ENCODE measurements at places on chromosomes 3 and 15.

GRCh38 chr3:24145481-24145880, 200.4 kb downstream of the NR1D2 start:
- no peak for DNase-seq

- no peak for DNase-seq
Observed at GRCh38 chr3:14570089-14570488, 29.9 kb upstream of the GRIP2 start.

DNA sequence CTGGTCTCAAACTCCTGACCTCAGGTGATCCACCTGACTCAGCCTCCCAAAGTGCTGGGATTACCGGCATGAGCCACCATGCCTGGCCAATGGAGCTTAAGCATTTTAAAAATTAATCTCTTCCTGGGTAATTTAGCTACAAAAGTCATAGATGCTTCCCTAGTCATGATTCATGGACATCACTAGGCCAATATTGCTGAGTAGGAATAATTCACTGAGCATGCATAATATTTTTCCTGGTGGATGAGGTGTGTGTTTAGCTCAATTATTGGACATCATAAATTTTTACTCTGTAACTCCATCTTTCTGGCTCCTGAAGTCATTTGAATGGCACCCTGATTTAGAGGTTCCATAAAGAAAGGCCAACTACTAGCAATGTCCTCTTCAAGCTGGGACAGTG, 512.9 kb upstream of the AGTR1 start:
- DNase-seq: no peak

DNA sequence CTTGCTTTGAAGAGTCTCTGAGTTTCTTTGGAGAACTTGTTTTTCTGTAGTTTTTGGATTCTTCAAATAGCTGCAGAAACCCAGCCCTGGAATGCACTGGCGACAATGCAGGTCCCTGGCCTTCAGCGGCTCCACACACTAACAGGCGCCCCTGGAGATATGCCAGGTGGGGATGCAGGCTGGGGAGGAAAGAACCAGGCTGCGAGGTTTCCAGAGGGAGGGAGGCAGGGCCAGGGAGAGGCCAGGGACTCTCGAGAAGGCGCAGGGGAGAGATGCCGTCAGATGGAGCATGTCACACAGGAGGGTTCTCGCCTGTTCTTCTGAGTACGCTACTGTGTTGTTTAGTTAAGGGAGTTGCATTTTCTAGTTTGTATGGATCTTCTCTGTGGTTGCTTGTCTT, 283.1 kb downstream of the GABRG3 start:
- DNase-seq: no peak

DNA sequence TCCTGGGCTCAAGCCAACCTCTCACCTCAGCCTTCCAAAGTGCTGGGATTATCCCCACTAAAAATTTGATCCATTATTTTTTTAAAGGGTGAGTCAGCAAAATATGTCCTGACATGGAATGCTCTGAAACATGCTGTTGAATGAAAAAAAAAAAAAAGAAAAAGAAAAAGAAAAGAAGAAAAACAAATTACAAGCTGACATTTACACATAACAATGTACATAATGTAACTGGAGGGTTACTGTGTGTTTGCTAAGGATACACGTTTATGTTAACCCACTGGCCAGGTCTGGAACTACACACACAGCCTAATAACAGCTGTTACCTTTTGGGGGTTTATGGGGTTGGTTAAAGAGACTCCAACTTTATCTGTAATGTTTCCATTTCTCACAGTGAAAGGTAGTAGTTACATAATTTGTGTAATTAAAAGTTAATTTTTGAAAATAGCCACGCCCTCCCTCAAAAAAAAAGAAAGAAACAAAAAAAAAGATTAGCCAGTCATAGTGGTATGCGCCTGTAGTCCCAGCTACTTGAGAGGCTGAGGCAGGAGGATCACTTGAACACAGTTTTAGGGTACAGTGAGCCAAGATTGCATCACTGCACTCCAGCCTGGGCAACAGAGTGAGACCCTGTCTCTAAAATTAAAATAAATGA, 3.1 kb upstream of the MESP2 start:
- no peak for DNase-seq

DNA sequence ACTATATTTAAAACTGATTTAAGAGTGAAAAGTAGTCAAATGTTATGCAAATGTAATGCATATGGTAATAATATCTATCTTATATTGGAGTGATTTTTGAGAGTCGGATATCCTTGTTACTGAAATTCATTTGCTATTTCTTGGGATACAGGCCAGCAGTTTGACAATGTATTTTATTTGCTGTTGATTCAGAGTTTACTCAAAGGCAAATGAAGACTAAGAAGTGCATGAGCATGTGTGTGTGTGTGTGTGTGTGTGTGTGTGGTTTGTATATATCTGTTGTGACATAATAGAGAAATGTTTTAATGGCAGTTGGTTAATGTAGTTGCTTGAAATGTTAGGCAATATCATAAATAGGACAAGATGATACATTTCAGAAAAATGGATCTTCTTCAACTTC, 39.0 kb downstream of the UNC13C start:
- DNase-seq: no peak

- DNase-seq: no peak
Observed at GRCh38 chr3:69948246-69948862, 51.2 kb upstream of the SAMMSON start.

DNA sequence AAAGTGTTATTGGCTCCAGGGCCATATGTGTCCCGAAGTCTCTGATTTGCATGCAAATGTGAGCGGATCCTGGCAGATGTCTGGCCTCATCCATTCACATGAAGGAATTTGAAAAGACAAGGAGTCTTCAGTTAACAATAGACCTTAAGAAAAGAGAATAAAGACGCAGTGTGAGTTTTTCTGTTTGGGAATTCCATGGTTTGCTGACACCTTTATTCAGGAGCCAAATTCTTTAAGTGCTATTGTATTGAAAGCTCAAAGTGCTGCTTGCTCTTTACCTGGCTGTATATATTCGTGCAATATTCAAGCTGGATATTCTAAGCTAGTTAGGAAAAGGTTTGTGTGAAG, 2.2 kb downstream of the LRRN1 start:
- no peak for DNase-seq

- DNase-seq: no peak
Observed at GRCh38 chr3:170531657-170532335, 54.1 kb downstream of the SLC7A14 start.

GRCh38 chr3:13210221-13210975, 137.2 kb upstream of the IQSEC1 start:
- peak; percentile 16 for DNase-seq

DNA sequence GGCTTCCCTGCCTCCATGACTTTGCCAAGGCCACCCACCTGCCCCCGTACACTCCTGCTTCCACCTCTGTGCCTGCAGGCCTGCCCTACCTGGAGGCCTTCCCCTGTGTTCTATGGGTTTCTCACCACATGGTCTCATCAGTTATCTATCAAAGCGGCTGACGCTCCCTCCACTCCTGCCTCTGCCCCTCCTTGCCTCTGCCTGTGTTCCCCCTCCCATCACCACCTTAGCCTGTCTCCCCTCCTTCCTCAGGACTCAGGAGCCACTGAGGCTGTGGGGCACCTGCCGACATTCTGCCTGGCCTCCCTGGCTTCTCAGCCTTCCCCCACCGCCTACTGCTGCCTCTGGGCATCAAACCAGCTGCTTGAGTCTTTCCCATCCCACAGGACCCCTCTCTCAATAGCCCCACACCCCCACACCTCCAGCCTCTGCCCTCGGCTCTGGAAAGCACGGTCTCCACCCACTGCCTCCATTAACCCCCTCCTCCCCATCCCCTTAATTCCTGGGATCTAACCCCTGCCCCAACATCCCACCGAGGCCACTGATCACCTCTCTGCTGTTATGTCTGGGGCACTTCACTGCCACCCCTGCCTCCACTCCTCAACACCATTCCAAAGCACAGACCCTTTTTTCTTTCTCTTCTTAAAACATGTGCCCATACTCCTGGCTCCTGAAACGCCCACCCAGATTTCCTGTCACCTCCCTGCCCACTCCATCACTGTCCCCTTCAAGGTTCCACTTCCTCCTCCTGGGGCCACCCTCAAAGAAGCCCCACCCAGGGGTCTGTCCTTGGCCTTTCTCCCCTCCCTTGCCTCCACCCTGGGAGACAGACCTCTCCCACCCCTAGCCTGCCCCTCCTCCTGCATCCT, 24.4 kb upstream of the CYP11A1 start:
- DNase-seq: no peak

DNA sequence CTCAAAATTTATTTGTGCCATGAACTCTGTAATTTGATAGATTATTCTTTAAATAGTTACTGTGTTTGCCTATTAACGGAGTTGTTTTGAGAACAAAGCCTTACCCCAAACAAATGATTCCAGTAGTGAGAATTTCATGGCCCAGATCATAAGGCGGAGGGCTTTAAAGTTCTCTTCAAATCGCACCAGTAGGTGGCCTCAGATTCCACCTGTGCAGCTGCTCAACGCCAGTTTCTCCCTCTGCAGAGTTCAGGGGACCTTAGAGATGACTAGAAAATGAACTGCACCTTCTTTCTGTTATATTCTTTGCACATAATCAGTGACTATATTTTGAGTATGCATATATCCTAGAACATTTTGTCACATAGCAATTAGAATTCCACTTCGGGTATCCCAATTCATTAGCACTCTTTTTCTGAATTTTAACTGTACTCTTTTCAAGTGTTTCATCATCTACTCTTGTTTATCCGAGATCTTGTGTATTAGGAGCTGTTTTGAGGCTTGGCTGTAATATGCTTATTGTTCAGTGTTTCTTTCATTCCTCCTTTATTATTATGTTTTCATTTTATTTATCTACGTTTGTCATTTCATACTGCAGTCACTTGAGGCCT, 232.6 kb upstream of the CHRM5 start:
- DNase-seq: peak; percentile 13

GRCh38 chr3:58722561-58722960, 56.0 kb upstream of the FAM3D start:
- no peak for DNase-seq

DNA sequence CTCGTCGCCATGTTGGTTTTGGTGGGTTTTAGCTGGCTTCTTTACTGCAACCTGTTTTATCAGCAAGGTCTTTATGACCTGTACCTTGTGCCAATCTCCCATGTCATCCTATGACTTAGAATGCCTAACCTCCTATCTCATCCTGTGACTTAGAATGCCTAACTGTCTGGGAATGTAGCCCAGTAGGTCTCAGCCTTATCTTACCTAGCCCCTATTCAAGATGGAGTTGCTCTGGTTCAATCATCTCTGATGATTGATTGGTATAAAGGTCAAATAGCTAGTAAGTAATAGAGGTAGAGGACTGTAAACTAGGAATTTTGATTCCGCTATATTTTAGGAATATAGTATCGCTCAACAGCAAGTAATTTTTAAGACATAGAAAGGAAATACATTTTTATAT, 1.3 kb upstream of the ACKR2 start:
- DNase-seq: no peak

DNA sequence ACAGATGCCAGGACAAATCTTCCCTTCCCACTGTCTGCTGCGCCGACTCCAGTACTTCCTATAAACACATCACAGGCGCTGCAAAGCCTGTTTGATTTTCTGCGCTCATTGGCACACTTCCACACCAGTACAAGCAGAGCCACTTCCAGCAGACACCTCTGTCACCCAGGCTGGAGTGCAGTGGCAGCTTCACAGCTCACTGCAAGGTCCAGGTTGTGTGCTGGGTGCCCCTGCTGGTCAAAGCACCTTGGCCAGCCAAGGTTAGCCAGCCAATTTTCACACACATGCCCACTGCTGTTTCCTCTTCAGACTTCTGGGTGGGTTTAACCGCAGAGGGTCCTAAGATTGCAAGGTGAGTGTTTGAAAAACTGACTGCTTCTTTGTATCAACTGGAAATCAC, 4.9 kb downstream of the CHDH start:
- DNase-seq: no peak

DNA sequence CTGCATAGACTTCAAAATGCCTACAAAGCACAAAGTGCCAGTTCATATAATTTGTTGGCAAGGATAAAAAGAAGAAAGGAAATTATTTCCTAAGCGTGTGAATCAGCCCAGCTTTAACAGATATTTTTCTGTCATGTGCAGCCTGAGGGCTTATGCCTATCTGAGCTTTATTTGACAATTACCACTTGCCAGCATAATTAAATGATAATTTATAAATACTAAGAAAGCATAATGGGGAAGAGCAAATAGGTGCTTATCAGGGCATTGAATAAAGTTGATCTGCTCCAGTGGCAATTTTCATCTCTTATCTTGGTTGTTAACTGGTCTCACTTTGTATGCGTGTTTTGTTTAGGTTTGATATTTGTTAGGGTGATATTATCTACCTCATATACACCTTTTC, 313.4 kb upstream of the DNAJC19 start:
- no peak for DNase-seq

- no peak for DNase-seq
Observed at GRCh38 chr3:133547432-133548041, 25.9 kb upstream of the CDV3 start.

GRCh38 chr15:57463360-57463759, 87.1 kb downstream of the CGNL1 start:
- DNase-seq: no peak

DNA sequence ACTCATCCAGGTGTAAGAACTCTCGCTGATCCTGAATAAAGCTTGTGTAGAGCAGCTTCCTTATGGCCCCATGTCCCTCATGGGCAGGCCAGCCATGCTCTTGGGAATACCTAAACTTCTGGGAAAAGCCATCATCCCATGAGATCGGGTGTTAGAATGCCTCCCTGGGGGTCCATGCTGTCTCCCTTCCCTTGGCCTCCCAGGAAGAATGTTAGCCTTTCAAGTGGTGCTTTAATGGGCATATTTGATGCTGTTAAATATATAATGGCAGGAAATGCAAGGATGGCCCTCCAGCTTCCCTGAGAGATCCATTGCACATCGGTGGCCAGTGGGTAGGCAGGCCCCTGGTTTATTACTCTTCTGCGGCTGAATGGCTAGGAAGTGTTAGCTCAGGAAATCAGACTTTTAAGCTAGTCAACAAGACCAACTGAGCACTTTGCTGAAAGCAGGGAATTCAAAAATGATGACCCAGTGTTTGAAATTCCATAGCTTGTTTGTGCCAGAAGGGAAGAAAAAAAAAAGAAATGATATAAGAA, 60.5 kb upstream of the LRTM1 start:
- no peak for DNase-seq

GRCh38 chr3:35968043-35968622, 328.8 kb downstream of the ARPP21 start:
- DNase-seq: no peak

DNA sequence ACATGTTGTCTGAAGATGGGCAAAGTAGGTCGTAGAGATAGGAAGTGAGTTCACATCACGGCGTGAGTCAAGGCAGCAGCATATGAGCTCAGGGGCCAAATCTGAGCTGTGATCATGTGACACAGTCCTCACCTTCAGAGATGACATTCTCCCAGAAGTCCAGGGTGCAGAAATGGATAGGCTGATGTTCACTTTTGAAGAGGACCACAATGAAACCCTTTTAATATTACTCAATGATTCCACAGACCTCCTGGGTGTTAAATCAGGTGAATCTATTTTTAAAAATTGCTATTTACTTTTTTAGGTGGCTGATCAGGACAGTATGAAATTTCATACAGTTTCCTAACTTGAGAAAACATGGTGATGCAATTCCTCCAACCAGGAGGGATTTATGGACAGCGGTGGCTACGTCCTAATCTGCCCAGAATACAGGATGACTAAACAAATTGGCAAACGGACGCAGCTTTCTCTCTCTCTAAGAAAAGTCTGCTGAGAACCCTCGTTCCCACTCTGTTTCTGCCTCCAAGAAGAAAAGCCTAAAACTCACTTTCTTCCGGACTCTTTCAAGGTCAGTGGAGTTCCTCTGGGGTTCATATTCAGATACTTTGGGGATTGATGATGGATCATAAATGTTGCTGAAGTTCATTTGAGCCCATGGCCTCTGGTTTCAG, 34.4 kb downstream of the B3GNT5 start:
- no peak for DNase-seq
